Stimulated activated CD8-positive, alpha-beta memory T cell treated with anti-CD3 and anti-CD28 coated beads, Interleukin-4, amount 100 ng/mL, for 1 hour (primary cell): ENCODE measurements at places on chromosomes 7 and 10.

DNA sequence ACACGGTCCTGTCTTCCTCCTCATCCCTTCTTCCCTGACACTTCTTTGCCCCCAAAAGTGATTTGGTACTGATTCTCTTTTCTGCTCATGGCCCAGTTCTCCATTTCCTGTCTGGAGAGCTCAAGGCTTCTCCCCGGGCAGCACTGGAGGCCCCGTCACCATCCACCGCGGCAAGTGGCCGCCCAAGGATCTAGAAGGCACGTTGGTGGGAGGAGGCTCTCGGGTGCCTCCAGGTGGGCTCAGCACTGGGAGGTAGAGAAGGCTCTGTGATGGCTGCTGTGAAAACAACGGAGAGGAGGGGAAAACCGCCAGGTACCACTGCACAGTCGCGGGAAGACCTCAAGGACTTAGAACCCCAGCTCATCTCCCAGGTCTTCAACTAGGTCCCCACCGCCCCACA is 134.4 kb downstream of the NEURL1 start:
- no peak for DNase-seq

GRCh38 chr10:27247006-27247405 is 6.4 kb upstream of the ACBD5 start:
- no peak for DNase-seq

DNA sequence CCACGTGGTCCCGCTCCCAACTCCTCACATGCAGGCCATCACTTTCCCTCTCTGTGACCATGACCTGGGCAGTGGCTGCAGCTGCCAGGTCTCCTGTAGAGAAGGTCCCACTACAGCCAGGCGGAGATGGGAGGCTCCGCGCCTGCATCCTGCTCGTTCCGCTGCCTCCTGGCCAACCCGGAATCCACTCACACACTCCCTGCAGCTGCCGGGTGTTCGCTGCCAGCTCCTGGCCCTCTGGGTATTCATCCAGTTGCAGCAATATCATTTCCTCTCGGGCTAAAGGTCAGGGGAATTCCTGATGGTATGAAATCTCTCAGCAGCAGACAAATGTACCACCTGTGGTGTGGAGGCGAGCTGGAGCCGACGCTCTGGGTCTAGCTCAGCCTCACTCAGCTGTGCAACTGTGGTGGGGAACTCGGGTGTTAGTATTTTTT is 65.7 kb downstream of the TLL2 start:
- DNase-seq = no peak

DNA sequence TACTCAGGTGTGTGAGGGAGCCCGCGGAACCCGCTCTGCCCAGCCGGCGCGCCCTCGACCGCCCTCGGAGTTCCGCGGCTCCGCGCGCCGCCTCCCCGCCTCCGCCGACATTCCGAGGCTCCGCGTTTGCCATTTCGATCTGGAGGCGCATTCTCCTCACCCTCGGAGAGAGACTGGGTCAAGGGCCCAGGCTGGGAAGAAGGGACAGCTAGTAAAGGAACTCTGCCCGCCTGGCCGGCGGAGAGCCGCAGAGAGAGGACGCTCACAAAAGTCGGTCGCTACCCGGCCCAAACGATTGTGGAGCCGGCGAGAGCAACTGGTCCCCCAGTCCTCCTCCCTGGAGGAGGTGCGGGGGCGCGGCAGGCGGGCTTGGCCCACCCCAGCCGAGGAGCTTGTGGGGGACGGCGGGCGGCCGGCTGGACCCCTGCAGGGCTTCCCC is 74.5 kb upstream of the LEP start:
- no peak for DNase-seq

GRCh38 chr10:120552262-120552661 is 95.2 kb downstream of the PLPP4 start:
- DNase-seq = no peak

- no peak for DNase-seq
These were observed 39.8 kb upstream of the GPR22 start for GRCh38 chr7:107430057-107430456.

- no peak for DNase-seq
These were observed 888 bp downstream of the SLC18A2 start for GRCh38 chr10:117241541-117242462.

- no peak for DNase-seq
These were observed 786 bp downstream of the ATP5F1C start for GRCh38 chr10:7788639-7789286.

DNA sequence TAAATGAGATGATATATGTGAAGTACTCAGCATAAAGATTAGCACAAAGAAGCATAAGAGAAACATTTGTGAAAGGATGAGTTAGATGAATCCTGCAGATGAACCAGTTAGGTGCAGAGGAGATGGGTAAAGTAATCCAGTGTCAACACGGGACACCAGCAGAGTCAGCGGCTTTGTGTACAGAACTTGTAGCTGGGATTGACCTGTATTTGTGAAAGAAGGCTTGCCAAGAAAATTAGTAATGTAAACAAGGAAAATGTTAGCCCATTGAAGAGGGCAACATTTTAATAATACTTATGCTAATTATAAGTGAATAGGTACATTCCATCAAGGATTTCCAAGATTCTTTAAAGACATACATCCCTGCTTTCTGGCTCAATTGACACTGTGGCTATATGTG is 255.7 kb downstream of the PTEN start:
- DNase-seq = no peak

DNA sequence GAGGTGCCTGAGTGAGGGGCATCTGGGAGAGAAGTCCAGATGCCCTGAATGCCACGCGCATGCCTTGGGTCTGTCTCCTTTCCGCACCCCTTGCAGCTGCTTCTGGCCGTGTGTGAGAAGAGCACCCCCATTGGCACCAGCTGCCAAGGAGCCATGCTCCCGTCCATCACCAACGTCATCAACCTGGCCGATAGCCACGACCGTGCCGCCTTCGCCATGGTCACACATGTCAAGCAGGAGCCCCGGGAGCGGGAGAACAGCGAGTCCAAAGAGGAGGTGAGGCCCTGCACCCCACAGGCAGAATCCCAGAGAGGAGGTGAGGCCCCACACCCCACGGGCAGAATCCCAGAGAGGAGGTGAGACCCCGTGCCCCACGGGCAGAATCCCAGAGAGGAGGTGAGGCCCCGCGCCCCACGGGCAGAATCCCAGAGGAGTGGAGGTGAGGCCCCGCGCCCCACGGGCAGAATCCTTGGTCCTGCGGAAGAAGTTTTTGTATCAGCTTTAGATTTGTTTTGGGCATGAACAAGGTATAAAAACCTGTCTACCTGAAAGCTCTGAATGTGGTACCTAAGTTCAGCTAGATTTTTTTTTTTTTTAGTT is 91.8 kb downstream of the TRRAP start:
- no peak for DNase-seq

DNA sequence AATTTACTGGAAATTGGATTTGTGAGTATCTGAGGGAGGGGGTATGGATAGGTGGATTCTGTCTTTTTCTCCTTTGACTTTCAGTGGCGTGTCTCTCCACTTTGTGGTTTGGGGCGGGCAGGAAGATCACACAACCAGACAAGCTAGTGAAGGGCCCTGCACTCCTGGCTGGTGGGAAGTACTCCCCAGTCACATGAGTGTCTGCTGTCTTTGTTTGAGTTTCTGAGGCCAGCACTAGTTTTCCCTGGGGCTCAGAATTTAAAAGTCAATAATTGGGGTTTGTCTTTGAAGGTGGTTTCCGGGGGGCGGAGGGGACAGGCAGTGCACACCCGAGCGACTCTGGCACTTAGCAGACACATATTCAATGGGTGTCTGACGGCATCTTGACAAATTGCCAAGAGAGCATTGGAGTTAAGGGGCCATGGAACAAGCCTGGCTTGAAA is 120.1 kb downstream of the WDFY4 start:
- DNase-seq = no peak

GRCh38 chr10:83083831-83084230 is 1055.5 kb upstream of the GHITM start:
- no peak for DNase-seq
